GOT3 (cell line): ENCODE measurements at places on chromosomes 4 and X.
A peak's percentile ranks its signal among the peaks of the same experiment; 100 is the strongest.

DNA sequence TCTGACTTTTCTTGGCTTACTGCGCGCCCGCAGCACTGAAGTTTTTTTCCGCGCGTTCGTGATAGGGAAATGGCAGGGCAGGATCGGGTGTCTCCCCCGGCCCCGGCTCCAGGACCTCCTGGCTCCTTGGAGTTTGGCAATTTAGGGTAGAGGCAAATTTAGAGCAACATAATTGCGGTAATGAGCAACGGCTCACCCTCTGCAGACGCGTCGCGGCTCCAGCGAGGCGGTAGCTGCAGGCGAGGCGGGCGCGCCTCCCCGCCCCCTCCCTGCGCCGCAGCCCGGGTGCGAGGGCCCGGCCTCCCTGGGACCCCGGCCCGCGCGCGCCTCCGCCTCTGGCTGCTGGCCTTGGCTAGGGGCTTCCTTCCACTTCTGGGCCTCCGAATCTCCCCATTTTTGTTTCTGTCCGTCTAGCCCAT is 6.2 kb downstream of the MSX1 start:
- DNase-seq = no peak

DNA sequence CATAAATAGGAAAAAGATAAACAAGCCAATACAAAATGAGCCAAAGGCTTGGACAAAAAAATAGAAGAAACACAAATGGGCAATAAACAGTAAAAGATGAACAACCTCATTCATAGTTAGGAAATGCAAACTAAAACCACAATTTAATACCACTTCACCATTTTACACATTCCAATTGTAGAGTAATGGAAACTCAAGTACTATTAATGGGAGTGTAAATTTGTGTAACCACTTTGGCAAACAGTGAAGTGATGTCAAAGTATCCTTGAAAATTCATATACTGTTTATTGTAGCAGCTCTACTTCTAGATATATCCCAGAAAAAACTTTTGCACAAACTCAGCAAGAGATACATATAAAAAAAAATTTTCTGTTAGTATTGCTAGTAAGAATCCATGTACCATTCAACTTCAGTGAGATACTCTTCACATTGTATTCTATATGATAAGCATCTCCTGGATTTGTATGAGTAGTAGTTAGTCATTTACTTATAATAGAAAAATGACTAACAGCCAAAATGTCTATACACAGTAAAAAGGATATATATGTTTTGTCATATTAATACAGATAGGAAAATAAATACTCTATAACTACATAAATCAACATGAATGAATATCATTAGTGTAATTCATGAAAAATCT is 229.8 kb downstream of the DKK2 start:
- DNase-seq = no peak

DNA sequence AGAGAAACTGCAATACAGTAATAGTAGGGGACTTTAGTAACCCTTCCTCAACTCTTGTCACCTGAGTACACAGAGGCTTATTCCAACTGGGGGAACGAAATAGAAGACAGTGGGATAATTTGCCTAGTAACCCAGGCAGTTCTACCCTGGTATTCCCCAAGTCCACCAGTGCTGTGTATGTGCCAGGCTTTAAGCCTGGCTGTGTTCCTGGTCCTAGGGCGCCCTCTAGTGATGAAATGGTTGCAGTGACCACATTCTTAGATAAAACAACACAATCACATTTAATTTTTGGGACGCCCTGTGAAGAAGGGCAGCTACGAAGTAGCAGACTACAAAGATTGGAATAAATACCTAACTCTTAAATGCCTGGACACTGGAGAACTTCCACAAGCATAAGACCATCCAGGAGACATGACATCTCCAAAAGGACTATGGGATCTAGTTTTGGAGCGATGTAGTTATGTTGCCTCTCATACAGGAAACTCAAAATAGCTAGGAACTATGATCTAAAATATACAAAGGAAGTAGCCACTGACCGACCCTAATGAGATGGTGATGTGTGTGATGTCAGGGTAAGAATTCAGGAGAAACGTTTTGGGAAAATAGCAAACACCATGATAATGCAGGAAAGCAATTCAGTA is 288.5 kb upstream of the ZCCHC13 start:
- DNase-seq = peak; percentile 1

- no peak for DNase-seq
Measured at GRCh38 chrX:70030301-70030767, 19.4 kb downstream of the AWAT2 start.

DNA sequence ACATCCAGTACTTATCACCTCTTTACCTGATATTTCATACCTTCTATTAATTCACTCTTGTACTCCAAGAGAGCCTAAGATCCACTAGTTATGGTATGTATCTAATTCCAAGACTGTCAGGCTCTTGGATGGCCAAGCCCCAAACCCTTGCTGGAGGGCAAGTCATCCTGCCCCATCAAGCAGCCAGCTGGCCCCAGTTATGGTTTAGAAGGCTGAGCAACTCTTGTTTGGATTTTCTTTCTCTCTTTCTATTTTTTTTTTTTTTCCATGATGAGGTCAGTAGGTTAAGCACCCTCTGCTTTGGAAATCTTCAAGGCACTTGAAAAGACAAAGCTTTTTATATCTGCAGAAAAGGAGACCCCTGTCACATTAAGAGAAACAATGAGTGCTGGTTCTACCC is 10.9 kb upstream of the FGF16 start:
- DNase-seq = no peak

DNA sequence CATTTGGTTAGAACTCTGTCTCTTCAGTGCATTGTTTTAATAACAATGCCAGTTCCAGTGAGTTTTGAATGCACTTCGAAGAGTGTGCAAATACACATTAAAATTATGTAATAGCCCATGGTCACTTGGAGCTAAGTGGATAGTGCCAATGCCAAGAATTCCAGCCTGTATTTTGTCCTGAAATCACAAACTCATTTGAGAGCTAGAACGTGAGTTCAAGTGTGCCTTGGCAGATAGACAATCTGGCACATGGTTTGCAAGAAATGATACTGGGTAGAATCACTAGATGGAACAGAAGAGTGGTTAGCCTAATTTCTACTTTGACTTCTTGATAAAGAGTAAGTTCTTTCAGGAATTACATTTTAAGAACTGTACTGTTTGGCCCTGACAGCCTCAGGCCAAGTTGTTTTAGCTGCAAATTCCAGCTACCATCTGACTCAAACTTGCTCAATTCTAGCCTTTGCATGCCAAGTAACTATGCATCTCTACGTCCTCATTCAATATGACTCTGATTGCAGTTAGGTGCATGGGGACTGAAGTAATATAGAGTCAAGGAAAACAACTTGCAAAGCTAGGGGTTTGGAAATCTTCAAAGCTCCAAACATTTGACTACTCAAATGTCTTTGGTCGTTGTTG is 131.9 kb upstream of the SMIM31 start:
- no peak for DNase-seq
